ENCODE measurements at places on chromosomes 7 and 10.

- no peak for DNase-seq
Measured at GRCh38 chr10:55740110-55740509, 620.9 kb downstream of the ZWINT start.

GRCh38 chr10:21020545-21020944 is 123.4 kb upstream of the NEBL start:
- DNase-seq, result no peak

GRCh38 chr7:101126651-101127459 is at the start of gene SERPINE1:
SERPINE1 (plus strand) TSS chr7:101127104; CDS start chr7:101128394, 1,290 bp downstream.
- DNase-seq, result peak; percentile 75

- peak; percentile 8 for DNase-seq
Measured at GRCh38 chr7:157395206-157395605, 58.4 kb downstream of the DNAJB6 start.

Data from activated effector memory CD4-positive, alpha-beta T cell treated with anti-CD3 and anti-CD28 coated beads, Interleukin-2, amount 50 U/mL, for 16 hours (primary cell).